Upper lobe of left lung (tissue), 6 donors: ENCODE measurements at places on chromosomes 7 and 10. TPM values are rescaled to one million over a fixed set of nuclear protein-coding genes. Genes with fewer than 3 reads are reported as not detected.

DNA sequence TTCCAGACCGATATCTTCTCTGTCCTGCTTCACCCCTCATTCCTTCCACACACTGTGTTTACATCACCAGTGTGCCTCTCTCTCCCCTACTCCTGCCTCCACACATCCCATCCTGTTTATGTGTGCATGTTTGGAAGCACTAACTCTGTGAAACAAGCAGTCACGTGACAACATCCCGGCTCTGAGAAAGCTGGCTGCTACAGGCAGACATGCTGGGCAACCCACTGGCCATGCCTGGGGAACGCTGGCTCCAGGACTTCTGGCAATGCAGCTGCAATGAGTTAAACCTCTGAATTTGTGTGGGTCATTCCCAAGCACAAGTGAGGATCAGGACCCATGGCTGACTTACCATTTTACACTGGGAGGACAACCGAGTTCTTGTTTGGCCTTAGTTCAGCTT lies 74.0 kb downstream of the WNT2 start:
- H3K27me3 ChIP-seq, result no peaks in the 10 kb centered on the region
- no peak overlapping the region for H3K27ac ChIP-seq
- no peak for DNase-seq
- H3K4me1 ChIP-seq, result no peaks in the 10 kb centered on the region
- no peak overlapping the region for H3K4me3 ChIP-seq

GRCh38 chr7:2566348-2566889 lies 7.6 kb downstream of the IQCE start:
- H3K27ac ChIP-seq, result no peak overlapping the region
- no peak overlapping the region for H3K4me3 ChIP-seq
- DNase-seq, result no peak
- H3K27me3 ChIP-seq, result no peaks in the 10 kb centered on the region
- peaks cover 5% of the 10 kb centered on the region for H3K4me1 ChIP-seq
- no peaks in the 10 kb centered on the region for H3K36me3 ChIP-seq

DNA sequence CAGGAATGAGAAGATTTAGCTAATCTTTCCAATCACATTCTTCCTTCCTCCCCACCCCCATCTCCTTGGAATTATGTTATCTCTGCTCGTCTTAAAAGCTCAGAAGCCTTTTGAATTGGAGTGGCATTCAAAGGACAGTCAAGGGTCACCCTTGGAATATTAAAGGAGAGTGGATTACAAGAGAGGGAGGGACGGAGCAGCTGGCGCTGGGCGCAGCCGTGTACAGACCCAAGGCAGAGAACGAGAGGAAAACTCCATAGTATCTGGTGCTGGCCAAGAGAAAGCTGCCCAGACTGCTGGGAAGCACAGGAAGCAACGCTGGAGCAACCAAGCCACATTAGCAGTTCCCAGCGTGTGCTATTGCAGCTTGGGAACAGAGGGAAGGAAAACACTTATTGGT lies 95.7 kb downstream of the POU6F2 start:
- no peaks in the 10 kb centered on the region for H3K27me3 ChIP-seq
- no peak overlapping the region for H3K4me3 ChIP-seq
- H3K27ac ChIP-seq, result no peak overlapping the region
- peak; percentile 44 for DNase-seq
- H3K4me1 ChIP-seq, result peaks cover 3% of the 10 kb centered on the region
- no peaks in the 10 kb centered on the region for H3K36me3 ChIP-seq

DNA sequence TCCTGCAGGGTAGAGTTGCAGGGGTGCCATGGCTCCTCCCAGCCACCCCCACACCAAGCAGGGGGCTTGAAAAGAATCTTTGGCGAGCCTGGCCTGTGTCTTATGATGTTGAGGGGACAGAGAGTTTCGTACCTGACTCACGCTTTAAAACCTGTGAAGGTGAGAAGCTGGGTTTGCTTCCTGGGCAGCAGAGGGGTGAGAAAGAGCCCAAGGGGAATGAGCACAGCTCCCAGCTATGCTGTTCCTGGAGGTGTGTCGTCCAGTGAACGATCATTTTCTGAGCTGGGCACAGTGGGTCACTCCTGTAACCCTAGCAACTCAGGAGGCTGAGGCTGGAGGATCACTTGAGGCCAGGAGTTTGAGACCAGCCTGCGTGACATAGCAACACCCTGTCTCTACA lies 13.5 kb upstream of the ADRB1 start:
- H3K27me3 ChIP-seq, result no peaks in the 10 kb centered on the region
- no peak overlapping the region for H3K27ac ChIP-seq
- no peak for DNase-seq
- no peaks in the 10 kb centered on the region for H3K36me3 ChIP-seq

DNA sequence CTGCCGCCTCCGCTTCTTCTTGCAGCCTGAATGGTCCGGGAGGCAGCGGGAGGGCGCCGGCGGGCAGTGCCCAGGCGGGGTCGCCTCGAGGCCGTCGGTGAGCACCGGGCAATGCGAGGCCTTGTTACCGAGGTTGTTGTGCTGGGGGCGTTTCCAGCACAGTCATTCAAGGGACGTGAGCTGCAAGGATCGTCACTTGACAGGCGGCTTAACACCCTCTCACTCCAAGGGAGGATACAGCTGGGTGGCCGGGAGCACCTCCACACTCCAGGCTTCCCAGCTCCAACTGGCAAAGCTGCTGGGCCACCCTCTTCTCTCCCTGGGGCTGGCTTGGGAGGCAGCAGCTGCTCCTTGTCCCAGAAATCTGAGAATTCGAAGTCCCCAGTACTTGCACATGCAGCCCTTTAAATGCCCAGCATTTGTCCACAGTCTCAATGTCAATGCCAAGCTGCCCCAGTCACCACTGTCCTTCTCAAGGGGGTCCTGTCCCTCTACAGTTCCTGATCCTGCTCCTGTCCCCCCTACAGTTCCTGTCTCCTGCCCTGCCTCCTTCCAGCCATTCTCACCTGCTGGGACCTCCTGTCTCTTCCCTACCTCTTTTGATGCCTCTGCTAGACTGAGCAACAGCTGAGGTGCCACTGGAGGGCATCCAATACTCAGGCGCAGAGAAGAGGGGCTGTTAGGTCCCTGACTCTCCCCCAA lies 4.4 kb upstream of the HOXA11 start:
- H3K27ac ChIP-seq, result no peak overlapping the region
- H3K27me3 ChIP-seq, result peaks cover 48% of the 10 kb centered on the region
- H3K4me3 ChIP-seq, result peak overlapping the region; percentile 21
- no peaks in the 10 kb centered on the region for H3K36me3 ChIP-seq

- no peaks in the 10 kb centered on the region for H3K27me3 ChIP-seq
- H3K36me3 ChIP-seq, result no peaks in the 10 kb centered on the region
- peak; percentile 47 for DNase-seq
- no peak overlapping the region for H3K4me3 ChIP-seq
- peaks cover 5% of the 10 kb centered on the region for H3K4me1 ChIP-seq
Measured at GRCh38 chr7:1736830-1737229, 66.8 kb downstream of the ELFN1 start.

Gene FGFR2
- total RNA-seq, result 60.2 TPM

Gene SGMS1
- 66.7 TPM for total RNA-seq

- H3K4me1 ChIP-seq, result no peaks in the 10 kb centered on the region
- no peak for DNase-seq
- no peaks in the 10 kb centered on the region for H3K27me3 ChIP-seq
- no peak overlapping the region for H3K4me3 ChIP-seq
Measured at GRCh38 chr7:28815369-28815927, 142.7 kb downstream of the TRIL start.

- peaks cover 3% of the 10 kb centered on the region for H3K4me1 ChIP-seq
- no peaks in the 10 kb centered on the region for H3K27me3 ChIP-seq
- DNase-seq, result no peak
- no peak overlapping the region for H3K4me3 ChIP-seq
- no peaks in the 10 kb centered on the region for H3K36me3 ChIP-seq
- H3K27ac ChIP-seq, result no peak overlapping the region
Measured at GRCh38 chr7:91045606-91046005, 218.6 kb upstream of the FZD1 start.

DNA sequence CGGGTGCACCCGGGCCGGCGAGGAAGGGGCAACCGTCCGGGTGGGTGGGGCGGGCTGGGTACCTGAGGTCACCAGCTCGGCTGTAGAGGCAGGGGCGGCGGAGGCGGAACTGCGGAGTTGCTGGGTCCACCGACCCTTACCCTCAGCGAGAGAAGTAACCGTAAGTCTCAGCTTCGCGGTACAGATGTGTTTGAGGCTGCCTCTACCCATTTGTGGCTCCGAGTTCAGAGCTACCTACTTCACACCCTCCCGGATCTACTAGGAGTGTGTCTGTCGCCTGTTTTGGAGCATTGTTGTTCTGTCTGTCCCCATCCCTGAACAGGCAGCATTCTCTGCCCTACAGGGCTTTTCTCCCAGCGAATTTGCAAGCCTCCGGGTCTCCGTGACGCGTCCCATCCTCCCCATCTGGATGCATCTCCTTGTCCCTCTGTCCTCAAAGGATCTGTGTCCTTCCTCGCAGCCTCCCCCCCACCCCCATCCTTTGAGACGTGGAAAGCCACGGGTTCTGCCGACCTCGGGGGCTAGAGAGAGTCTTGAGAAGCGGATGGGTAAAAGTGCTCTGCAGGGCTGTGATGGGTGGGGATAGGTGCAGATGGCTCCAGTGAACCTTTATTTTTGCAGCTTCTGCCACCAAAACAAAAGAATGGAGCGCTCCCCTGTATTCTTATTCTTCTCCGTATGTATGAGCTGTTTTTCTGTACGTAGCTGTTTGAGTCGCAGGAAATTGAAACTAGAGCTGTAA lies 757 bp downstream of the ANKIB1 start:
- H3K27me3 ChIP-seq, result no peaks in the 10 kb centered on the region
- H3K27ac ChIP-seq, result peak overlapping the region; percentile 93
- peak overlapping the region; percentile 92 for H3K4me3 ChIP-seq
- H3K36me3 ChIP-seq, result no peaks in the 10 kb centered on the region
- DNase-seq, result no peak
- peaks cover 34% of the 10 kb centered on the region for H3K4me1 ChIP-seq

GRCh38 chr10:51683031-51683691 lies 16.2 kb downstream of the CSTF2T start:
- H3K4me1 ChIP-seq, result no peaks in the 10 kb centered on the region
- no peak for DNase-seq
- no peak overlapping the region for H3K4me3 ChIP-seq
- H3K27ac ChIP-seq, result no peak overlapping the region
- no peaks in the 10 kb centered on the region for H3K27me3 ChIP-seq

DNA sequence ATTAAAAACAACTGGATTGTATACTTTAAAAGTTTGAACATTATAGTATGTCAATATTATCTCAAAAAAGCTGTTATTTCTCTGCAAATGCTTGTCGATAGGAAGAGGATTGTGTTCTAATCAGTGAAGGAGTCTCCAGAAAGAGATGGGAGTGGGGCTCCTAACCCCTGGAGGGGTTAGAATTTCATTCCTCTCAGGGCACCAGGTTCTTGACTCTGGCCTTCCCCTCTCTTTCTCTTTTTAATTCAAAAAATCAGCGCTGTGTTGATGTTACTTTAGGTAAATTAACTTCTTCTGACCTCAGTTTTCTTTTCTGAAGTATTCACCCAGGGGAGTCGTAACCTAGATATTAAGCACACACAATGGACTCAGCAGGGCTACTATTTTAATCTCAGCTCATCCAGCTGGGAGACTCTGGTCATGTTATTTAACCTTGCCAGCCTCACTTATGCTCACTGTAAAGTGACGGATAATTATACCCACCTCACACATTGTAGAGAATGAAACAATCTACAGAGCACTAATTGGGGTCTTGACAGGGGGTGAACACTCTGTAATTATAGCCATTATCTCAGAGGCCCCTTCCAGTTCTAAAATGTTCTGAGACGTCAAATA lies 59.4 kb downstream of the GCC1 start:
- no peaks in the 10 kb centered on the region for H3K36me3 ChIP-seq
- no peaks in the 10 kb centered on the region for H3K27me3 ChIP-seq
- H3K27ac ChIP-seq, result no peak overlapping the region
- H3K4me1 ChIP-seq, result no peaks in the 10 kb centered on the region
- DNase-seq, result no peak
- H3K4me3 ChIP-seq, result no peak overlapping the region

Gene TFPI2
- total RNA-seq, result 7.6 TPM

DNA sequence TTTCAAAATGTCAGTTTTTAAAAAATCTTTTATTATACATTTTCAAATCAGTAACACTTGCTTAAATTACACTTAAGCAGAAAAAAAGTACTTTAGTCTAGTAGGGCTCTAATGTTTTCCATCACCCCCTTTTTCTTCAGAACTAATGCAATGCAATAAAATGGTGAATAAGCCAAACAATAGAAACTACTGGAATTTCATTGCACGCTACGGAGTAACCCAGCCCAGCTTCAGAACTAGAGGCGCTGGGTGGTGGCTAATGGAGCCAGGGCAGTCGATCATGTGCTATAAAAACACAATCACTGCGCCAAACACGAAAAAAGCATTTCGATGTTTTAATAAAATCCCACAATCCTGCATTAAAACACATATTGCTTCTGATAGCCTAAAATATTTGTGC lies 59.9 kb upstream of the ODAD2 start:
- no peak overlapping the region for H3K27ac ChIP-seq
- no peak overlapping the region for H3K4me3 ChIP-seq
- no peaks in the 10 kb centered on the region for H3K27me3 ChIP-seq
- no peak for DNase-seq
- H3K36me3 ChIP-seq, result peaks cover 6% of the 10 kb centered on the region

DNA sequence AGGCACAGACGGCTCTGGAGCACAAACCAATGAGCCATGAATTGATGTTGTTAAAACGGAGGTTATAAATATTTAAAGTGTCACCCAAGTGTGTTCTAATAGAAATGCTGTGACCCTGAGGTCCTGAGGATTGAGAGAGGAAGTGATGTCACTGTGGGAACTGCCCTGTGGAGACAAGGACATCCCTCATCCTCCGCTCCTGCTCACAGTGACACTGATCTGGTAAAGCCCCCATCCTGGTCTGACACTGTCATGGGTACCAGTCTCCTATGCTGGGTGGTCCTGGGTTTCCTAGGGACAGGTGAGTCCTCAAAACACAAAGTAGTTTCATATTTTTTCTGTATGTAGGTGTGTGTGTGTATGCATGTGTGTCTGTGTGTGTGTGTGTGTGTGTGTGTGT lies 237.9 kb upstream of the PRSS1 start:
- no peaks in the 10 kb centered on the region for H3K36me3 ChIP-seq
- no peaks in the 10 kb centered on the region for H3K27me3 ChIP-seq
- no peak for DNase-seq
- H3K4me1 ChIP-seq, result peaks cover 6% of the 10 kb centered on the region
- H3K4me3 ChIP-seq, result no peak overlapping the region

GRCh38 chr7:131630427-131630826 lies 74.0 kb upstream of the PODXL start:
- H3K4me1 ChIP-seq, result peaks cover 38% of the 10 kb centered on the region
- H3K27me3 ChIP-seq, result no peaks in the 10 kb centered on the region
- DNase-seq, result no peak

- no peak for DNase-seq
- H3K27me3 ChIP-seq, result no peaks in the 10 kb centered on the region
- no peak overlapping the region for H3K4me3 ChIP-seq
- no peak overlapping the region for H3K27ac ChIP-seq
- H3K4me1 ChIP-seq, result peaks cover 20% of the 10 kb centered on the region
Measured at GRCh38 chr10:72167118-72167517, 48.7 kb upstream of the ANAPC16 start.

DNA sequence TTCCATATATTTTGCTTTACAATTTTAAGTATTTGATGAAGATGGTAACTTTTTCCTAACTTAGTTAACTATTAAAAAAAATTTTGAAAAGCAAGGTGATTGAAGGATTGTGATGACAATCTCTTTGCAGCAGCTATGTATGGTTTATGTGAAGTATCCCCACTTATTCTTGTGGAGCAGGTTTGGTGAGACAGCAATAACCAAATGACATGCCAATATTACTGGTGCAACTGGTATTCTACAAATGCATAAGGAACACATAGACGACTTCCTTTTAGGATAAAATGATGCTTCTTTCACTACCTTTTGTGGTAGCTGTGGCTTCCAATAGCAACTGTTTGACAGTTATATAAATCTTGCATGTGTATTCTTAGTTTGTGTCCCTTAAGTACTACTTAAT lies 465.3 kb downstream of the PLXDC2 start:
- DNase-seq, result no peak
- no peak overlapping the region for H3K4me3 ChIP-seq
- peaks cover 8% of the 10 kb centered on the region for H3K36me3 ChIP-seq

Gene JCAD
- 16.8 TPM for total RNA-seq
